ENCODE measurements at places on chromosomes 11 and 22.
A peak's percentile ranks its signal among the peaks of the same experiment; 100 is the strongest.

- no peak for DNase-seq
Observed at GRCh38 chr11:14106303-14107049, 144.0 kb downstream of the SPON1 start.

DNA sequence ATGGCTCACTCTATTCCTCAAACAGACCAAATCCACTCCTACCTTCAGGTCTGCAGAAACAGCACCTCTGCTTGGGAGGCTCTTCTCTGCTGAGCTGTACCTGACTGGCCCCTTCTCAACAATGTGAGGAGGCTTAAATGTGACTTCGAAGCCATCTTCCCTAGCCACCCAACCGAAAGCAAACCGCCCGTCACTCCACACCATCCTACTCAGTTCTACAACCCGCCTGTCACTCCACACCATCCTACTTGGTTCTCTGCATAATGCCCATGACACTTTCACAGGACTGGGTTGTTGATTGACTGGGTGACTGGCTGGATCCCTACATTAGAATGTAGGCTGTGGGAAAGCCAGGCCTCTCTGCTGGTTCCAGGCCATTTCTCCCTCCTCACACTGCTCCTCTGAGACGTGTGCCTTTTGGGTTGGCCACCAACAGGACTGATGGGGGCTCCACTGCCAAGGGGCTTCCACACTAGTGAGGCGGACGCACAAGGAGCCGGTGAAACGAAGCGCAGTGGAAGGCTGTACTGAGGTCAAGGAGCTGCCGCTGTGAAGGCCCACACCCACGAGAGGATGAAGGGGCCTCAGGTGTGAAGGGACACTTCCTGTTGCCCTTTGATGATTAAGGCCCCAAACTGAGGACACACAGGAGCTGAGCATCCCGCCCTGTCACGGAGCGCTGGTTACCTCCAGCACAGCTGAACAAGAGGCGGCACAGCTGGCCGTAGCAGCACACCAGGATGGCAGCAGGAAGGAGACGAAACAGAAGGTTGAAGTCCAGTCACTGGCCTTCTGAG is 47.5 kb upstream of the SPATA19 start:
- DNase-seq: peak; percentile 62

DNA sequence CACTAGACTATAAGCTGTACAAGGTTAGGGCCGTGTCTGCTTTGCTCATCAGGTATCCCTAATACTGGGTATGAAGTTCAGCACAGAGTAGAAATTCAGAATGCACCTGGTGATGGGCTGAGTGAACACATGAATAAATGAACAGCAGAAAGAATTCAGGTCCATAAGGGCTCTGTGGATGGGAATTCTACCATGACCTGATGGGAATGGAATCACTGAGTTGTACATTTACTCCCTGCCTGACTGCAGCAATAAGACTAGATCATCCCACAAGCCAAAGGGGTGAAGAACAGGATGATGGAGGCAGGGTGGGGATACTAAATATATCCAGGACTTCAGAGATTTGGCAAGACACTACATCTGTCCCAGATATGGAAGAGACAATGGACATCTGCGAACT is 86.5 kb upstream of the CSNK2A3 start:
- no peak for DNase-seq

DNA sequence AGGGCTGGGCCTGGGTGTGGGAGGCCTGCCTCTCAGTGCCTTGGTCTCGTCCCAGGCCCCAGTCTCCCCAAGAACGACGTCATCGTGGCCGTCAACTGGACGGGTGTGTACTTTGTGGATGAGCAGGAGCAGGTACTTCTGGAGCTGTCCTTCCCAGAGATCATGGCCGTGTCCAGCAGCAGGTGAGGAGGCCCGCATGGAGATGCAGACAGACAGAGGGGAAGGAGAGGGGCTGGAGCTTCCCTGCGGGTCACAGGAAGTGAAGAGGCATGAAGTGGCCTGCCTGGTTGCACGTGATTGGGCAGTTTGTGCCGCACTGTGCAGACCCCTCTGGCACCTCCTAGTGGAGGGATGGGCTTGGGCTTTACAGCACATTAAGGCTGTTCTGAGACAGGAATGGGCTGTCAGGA is 70.4 kb downstream of the MYO7A start:
- DNase-seq: peak; percentile 6

DNA sequence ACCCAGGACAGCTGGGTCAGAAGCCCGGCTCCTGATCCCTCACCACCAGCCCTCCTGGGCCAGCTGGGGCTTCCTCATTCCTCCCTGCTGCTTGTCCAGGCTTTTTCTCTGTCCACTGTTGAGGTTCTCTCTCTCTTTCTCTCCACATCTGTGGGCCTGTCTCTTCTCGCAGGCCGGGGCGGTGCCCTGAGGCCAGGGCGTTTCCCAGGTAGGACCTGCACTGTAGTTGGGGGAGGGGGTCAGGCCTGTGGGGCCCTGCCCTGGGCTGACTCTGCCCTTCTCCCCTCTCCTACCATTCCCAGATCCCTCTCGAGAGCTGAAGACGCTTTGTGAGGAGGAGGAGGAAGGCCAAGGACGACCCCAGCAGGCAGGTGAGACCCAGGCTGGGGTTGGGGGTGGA is 4.9 kb downstream of the EHBP1L1 start:
- DNase-seq: no peak

GRCh38 chr22:46224044-46224897 is 25.8 kb downstream of the CDPF1 start:
- no peak for DNase-seq

GRCh38 chr11:11667056-11667455 is 45.3 kb upstream of the GALNT18 start:
- no peak for DNase-seq

- no peak for DNase-seq
Observed at GRCh38 chr22:25742918-25743708, 1.1 kb downstream of the MYO18B start.

- DNase-seq: peak; percentile 68
Observed at GRCh38 chr11:125923012-125923579, 18.8 kb downstream of the DDX25 start.

GRCh38 chr22:43854121-43854785 is 8.1 kb downstream of the SULT4A1 start:
- DNase-seq: no peak

GRCh38 chr22:43018615-43019014 is 3.7 kb upstream of the PACSIN2 start:
- no peak for DNase-seq

DNA sequence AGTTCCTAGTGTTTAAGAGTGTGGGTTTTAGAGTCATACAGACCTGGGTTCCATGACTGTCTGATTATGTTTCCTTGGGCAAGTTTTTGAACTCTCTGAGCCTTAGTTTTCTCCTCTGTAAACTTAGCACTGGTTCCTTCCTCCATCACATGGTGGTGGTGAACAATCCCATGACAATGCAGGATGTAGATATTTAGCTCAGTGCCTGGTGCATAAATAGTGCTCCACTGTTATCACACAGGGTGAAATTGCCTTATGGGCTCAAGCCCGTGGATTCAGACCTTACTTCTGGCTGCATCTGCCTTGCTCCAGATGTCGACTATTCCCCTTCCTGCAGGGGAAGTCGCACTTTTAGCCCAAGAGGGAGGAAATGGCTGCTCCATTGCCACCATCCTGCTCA is 62.7 kb downstream of the LDLRAD3 start:
- DNase-seq: no peak

DNA sequence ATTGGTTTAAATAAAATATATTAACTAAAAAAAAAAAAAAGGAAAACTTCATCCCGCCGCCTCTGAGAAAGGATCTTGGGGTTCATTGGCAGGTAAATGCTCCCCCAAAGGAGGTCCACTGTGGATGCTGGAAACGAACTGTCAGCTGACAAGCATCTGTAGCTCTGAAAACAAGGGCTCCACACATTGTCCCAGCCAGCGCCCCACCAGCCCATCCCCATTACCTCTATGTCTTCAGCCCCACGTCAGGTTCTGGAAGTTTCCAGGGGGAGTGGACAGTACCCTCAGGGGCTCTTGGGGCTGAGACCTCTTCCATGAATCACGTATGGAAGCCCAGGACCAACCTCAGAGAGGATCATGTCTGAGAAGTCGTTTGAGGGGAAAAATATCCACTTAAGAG is 66.4 kb upstream of the WNT7B start:
- DNase-seq: no peak

DNA sequence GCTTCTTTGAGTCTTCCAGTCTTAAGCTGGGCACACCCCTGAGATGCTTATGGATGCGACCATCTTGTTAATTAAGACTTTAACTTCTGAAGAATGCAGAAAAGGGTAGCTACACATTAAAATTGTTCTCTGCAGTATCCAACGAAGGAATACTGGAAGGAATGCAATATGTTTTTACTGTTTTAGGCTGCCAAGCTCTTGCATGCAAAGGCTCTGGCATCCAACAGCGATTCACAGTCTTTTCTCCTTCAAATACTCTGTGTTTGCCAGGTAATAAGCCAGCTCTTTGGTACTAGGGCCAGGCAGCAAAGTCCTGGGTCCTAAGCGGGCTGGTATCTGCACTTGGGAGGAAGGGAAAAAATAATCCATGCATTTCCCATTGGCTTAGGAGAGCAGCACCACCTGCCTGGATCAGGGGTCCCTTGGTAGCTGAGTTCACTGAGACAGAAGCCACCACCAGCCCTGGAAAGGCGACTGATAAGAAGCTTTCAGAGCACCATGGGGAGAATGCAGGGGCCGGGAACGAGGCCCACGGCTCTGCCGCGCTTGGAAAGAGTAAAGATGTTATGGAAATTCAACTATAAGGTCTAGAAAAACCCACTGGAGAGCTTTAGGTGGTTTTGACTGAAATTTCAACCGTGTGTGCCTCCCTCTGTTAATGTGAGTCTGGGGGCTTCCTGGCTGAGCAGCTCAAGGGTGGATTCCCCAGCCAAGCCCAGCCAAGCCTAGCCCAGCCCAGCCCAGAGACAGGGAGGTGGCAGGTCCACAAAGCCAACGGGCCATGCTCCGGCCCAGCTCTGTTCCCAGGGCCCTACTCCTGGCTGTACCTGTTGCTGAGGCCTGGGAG is 67.0 kb upstream of the CCND1 start:
- no peak for DNase-seq

DNA sequence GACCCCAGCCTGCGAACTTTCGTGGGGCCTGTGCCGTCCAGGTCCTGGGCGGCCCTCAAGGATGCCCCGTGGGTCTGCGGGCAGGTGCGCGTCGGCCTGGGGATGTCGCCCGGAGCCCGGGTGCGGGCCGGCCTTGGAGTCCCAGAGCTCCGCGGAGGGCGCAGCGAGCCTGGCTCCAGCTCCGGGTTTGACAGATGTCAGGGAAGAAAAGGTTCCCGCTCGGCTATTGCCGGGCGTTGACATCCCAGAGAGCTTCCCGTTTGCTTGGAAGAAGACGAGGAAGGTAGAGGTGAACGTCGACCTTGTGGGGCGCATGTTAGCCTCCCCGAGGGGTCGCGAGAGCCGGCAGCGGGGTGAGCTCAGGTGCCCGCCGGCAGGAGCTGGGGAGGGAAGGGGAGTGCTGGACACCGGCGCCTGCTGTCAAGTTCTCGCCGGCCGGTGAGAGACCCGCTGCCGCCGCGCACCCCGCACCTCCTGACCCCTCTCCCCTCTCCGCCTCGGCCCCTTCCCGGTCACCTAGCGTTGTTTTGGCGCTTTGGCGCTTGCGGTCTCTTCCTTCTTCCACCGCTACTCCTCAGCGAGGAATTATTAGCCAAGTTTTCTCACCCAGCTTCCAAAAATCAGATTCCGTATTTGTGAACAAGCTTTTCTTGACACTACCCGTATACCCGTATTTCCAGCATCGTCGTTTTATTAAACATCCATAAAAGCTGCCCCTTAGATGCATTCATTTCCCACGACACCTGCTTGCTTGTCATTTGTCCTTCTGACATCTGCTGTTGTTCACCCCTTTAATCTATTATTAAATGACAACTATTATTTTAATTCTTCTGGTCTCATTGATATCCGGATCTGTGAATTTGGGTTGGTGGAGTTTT is 1.3 kb downstream of the BMAL1 start:
- no peak for DNase-seq

GRCh38 chr11:1484061-1484671 is 2.4 kb downstream of the MOB2 start:
- DNase-seq: no peak

All from posterior cingulate gyrus (tissue), 11 donors.